ENCODE measurements at places on chromosomes 2 and 18. TPM values are rescaled to one million over a fixed set of nuclear protein-coding genes. Genes with fewer than 3 reads are reported as not detected.

RNF181 gene
- total RNA-seq, result 125 TPM

FNDC4 gene
- total RNA-seq, result 52.9 TPM

TUBA4B gene
- not detected for total RNA-seq

AGAP1 gene
- 19.0 TPM for total RNA-seq

GALNT14 gene
- total RNA-seq, result 5.3 TPM

EIPR1 gene
- 25.1 TPM for total RNA-seq

CDH2 gene
- total RNA-seq, result 368 TPM

GAD1 gene
- 0.07 TPM for total RNA-seq

POMC gene
- total RNA-seq, result 1.2 TPM

GKN2 gene
- not detected for total RNA-seq

FBLN7 gene
- 17.7 TPM for total RNA-seq

EMILIN1 gene
- total RNA-seq, result 283 TPM

All from smooth muscle cell of the pulmonary artery (primary cell).